H54 (cell line): ENCODE measurements at places on chromosomes 2 and 18.

DNA sequence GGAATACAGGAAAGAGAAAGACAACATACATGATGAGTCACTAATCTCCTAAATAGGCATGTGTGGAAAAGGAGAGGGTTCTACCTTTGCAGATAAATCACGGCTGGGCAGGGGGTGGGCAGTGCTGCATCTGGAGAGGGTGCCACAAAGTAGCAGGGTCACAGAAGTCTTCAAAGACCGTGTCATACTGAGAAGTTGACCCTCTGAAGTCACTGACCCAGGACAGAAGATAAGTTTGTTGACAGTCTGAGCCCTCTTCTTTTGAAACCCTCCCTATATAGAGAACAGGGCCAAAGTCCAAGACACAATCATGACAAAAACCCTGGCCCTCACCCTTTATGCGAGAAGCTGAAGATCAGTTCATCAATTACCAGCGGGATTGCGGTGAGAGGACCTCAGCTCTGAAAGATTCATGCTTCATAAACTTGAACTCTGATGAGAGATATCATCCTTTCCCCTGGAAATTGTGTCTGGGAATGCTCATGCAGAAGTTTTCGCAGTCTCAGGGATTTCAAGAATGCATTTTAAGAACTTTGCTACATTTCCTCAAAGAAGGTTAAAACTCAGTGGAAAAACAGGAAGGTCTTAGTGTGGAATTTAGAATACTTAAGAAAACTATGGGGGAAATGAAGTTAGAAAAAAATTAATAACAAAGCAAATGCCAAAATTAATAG, 129.5 kb downstream of the FAM124B start:
- DNase-seq: no peak

DNA sequence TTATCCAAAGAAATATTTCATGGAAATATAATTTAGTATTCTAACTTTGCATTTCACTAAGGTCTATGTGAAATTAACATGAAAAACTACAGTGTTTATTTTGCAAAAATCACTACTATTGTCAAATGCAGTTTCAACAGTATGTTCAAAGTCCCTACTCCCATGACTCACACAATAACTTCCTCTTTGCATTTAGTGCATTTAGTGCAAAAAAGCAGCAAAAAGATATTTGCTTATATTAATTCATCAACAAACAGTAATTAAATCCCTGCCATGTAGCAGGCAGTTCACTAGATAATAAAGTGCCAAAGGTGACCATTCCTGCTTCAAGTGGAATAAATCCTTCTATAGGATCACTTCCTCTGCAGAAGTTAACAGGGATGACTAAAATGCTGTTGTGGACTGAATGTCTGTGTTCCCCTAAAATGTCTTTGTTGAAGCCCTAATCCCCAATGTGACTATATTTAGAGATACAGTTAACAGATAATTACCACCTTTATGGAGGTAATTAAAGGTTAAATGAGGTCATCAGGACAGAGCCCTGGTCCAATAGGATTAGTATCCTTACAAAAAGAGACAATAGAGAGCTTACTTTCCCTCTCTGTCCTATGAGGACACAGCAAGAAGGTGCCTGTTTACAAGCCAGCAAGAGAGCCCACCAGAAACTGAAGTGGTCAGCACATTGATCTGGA, 61.7 kb downstream of the STK39 start:
- DNase-seq: no peak

DNA sequence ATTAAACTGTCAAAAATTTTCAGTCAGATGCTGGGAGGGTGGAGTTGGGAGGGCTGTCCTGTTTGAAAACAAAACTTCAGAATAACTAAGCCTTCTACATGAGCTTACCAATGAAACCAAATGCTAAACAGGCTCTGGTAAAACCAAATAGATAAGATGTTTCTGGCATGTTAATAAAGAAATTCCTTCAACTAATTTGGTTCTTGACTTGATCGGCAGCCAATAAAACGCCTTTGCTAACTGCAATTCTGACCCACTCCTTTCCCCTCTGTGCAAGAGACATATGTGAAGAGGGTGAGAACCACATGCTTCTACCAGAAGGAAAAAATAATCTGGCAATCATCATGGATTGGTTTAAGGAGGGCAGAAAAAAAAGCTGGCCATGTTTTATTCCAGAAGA, 20.9 kb downstream of the MAP4K3 start:
- DNase-seq: no peak

DNA sequence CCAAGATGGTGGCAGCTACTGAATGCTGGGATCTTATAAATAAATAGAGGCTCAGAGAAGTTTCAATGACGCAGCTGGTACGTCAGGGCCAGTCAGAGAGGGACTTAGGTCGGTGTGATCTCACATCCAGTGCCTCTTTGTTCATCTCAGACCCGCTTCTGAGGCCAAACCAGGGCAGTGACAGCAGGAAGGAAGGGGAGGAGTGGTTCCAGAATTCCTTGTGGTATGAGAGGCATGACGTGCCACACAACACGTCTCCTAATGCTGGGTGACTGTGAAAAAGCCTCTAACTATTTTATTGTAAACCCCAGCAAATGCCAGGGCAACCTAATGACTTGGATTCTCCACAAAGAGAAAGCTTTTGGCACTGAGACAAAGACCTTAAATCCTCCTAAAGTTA, 423.3 kb downstream of the LPIN1 start:
- no peak for DNase-seq

DNA sequence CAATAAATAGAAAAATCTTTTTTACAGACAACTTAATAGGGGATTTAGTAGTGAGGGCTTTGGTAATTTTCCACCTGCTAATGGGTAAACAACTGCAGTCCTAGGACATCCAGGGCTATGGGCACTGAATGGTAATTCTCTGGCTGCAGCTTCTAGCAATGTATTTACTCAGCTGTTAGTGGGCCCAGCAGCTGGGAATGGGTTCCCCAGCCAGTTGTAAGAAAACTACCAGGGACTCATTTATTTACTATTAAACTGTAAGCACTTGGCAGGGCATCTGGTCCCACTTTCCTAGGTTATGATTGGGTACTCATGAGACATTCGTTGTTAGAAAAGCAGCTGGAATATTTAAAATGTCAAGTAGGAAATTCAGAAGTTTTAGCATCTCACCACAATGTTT, 363.8 kb upstream of the TRIB2 start:
- DNase-seq: no peak

GRCh38 chr2:196278491-196278911, 107.1 kb upstream of the STK17B start:
- no peak for DNase-seq

DNA sequence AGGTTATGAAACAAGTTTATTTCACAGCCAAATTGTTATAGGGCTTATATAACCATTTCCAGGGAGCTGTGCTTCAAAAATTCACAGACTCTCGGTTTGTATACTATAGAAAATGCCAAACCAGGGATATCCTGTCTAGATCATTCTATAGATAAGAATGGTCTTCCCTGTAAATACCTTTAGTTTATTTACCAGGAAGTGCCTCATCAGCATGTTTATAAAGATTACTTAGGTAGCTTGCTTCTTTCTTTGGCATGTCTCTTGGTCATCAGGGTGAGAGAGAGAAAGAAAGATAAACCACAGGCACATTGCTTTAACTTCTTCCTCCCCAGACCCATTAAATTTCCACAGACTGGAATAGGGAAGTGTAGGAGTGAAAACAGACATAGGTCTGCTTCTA, 439.4 kb downstream of the SPAG16 start:
- DNase-seq: no peak

DNA sequence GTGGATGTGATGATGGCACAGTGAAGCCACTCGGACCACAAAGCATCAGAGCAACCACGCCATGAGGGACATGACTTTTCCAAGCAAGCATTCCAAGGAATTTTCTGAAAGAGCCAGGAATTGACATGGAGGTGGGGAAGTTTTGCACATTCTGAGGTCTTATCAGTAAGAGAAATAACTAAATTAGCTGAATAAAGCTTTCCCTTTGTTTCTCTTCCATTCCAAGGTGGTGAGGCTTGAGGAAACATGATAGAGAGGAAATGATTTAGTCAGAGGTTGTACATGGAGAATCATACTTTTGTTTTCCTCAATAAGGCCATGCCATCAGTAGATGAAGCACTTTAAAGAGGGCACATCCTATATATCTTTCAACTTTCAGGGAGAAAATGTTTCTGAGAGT, 115.7 kb upstream of the MMADHC start:
- no peak for DNase-seq

GRCh38 chr2:70641263-70641784, 87.7 kb upstream of the TGFA start:
- DNase-seq: no peak
